Pancreas (tissue), 10 donors: ENCODE measurements at places on chromosomes 5 and 9.

DNA sequence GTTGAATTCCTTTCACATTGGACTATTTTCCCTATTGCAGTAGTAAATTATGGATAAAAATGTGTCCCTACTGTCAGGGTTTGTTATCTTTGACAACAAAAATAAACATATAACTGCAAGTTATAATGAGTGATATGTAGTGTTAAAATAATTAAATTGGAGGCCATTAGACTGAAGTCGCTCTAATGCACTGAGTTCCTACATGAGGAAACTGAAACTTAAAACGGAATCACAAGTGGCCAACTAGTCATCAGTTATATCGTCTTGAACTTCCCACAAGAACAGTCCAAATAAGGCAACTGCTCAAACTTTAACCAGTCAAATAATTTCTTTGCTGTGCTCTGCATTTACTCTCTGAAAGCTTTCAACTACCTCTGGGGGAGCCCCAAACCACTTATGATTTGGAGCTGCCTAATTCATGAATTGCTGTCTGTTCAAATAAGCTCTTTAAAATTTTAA, 2.1 kb upstream of the IFT74 start:
- no peak for DNase-seq

DNA sequence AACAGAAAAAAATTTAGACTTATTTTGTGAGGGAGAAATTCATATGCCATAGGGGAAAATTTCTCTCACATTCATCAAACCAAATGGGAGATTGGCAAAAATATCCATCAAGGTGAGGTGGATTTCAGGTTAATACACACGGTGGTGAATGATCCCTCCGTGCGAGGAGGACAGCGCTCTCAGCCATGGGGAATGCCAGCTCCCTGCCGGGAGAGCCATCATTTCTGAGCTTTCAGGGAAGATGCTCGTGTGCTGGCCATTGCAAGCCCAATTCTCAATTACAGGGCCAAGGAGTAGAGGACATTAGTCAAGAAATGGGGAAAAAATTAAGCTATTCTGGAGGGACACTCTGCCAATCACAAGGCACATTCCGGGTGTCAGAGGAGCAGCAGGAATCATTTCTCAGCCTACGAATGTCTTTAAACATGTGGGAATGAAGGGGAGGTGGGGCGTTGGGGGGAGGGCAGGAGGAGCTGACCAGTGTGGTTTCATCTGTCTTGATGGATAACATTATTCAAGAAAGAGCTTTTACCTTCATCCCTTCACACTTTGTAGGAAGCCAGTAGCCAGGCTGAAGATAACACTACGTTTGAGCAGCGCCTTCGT, 165.5 kb downstream of the DAB2IP start:
- DNase-seq = no peak

DNA sequence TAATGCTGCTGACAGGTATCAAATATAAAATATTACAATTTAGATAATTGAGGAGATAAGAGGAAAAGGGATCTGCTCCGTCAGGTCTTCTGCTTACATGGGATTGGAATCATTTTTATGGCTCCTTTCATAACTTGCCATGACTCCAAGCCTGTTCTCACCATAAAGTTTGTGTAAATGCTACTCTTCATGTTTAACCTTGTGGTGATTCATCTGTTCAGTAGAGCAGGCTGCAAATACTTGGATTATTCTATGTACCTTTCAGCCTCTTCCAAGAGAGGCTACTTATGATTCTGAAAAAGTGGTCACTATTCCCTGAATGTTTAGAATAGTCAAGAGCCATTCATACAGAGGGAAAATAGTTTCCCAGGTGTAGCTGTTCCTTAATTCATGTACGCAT, 66.9 kb downstream of the SLC44A1 start:
- DNase-seq = no peak

- no peak for DNase-seq
These were observed 174.9 kb upstream of the DMAC1 start for GRCh38 chr9:7974335-7974960.

GRCh38 chr5:11234501-11234911, 473.5 kb upstream of the DAP start:
- DNase-seq = no peak

- DNase-seq = no peak
These were observed 5.9 kb downstream of the SERINC5 start for GRCh38 chr5:80249901-80250300.

GRCh38 chr9:111436571-111436970, 47.6 kb downstream of the ECPAS start:
- no peak for DNase-seq

GRCh38 chr9:84953252-84953773, 283.8 kb downstream of the NTRK2 start:
- DNase-seq = no peak

- DNase-seq = no peak
These were observed 184.0 kb upstream of the IL12B start for GRCh38 chr5:159514229-159514810.

GRCh38 chr5:141513627-141514329, 24.9 kb downstream of the PCDHGC5 start:
- no peak for DNase-seq

- peak; percentile 7 for DNase-seq
These were observed 12.8 kb upstream of the MGAT1 start for GRCh38 chr5:180815293-180815917.

DNA sequence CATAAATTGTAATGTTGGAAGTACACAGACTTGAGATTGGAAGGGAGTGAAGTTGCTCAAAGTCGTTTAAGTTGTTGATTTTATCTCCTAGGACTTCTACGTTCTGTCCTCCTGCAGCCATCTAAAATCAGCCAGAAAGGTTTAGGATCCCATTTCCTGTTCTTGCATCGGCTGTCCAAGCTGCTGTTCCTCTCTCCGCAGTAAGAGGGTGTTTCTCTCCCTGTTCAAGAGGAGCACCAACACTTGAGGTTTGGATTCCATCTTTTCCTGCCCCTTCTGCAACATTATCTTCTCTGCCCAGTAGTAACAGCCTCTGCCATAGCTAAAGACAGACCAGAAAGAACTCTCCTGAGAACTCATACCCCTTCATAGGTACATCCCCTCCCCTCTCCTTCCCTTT, 373.4 kb downstream of the GADD45G start:
- DNase-seq = no peak

- DNase-seq = no peak
These were observed 48.0 kb upstream of the POU5F2 start for GRCh38 chr5:93789173-93790067.

DNA sequence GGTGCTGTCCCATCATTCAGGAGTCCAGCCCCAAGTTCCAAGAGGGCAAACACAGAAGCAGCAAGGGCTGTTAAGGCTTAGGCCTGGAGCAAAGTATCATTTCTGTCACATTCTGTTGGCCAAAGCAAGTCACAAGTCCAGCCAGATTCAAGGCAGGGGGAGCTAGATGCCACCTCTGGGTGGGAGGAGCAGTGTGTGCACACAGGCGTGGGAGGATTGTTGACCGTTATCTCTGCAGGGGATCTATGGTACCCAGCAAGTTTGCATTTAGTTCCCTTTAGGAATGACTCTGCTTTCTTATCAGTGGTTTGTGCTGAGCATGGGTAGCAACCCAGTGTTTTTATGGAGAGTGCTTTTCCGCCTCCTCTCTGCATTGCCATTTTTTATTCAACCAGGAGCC, 278.9 kb downstream of the NR3C1 start:
- no peak for DNase-seq

DNA sequence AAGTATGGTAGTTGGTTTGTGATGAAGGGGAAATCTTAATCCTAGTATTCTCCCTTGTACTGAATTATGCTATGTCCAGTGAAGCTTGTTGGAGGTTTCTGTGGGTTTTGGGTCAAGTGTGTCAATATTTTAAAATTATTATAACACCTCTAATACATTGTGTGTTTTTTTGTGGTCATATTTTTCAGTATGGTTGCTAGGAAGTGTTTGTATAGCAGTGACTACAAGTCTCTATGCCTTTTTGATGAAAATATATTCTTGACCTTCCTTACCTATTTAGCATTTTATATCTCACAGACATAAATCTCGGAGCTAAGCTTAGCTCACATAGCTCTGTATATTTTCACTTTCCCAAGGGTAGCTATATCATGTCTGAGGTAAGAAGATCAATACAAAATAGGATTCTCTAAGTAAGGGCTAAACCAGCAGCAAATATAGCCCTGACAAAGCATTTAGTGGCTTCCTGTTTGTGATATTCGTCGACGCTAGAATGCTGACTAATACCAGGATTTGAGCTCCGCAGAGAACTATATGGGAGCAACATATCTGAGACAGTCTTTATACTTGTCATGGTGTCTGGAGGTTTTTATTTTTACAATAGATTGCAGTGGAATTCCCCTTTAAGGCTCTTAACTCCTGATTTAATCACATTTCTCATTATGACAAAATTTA, 82.3 kb downstream of the MACIR start:
- no peak for DNase-seq

DNA sequence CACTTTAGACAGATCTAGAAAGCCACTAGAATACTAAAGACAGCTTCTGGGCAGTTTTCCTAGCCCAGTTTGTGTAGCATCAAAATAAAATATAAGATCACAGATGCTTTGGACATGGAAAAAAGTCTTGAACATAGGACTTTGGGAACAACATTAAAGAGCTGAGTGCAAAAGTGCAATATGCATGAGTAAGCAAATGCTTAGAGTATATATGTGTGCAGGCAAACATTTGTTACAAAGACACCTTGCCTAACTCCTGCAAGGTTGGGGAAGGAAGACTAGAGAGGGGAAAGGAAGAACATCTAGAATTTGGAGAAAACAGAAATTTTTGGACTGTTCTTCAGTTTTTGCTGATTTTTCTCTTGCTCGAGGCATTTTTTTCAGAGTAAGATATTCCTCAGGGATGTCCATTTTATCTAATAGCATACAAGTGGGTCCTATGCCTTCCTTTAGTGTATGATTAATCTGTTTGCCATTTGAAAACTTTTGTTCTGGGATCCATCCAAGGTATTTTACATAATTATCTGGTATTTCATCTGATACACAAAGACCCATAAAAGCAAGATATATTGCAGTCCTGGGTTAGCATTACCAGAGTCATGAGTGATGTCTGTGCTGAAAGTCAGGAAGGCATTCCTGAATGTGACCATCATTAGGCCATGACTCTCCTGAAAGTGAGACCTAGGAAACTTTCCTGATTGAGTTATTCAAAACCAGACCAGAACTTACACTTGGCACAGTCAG, 142.0 kb upstream of the RGMB start:
- DNase-seq = no peak

GRCh38 chr9:134167530-134167931, 3.2 kb upstream of the RNU6ATAC start:
- no peak for DNase-seq

DNA sequence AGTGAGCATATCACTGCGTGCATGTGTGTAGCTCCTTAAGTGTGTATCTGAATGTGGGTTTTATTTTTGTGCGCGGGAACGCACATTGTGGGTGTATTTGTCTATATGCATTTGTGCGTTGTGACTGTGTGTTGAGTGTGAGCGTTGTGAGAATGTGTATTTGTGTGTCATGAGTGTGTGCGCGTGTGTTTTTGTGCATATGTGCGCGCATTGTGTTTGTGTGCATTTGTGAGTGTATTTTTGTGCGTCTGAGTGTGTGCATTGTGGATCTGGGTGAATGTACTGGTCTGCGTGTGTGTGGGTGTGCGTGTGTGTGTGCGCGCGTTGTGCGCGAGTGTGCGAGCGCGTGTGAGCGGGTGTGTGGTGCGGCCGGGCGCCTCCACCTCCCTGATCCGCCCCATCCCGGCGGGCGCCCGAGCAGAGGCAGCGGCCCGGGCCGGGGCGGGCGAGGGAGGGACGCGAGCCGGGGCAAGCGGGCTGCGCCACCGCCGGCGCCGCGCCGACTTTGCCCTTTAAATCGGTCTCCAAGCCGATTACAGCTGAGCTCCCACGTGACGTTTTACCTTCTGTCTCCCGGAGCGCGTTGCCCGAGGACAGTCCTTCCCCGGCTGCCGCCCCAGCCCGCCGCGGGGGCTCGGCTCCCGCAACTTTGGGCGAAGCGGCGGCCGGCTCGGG, at the start of gene RASGRF2:
TSS of gene RASGRF2 (plus strand) at position 596 of the 675 bp plus-strand sequence. CDS start 376 bp downstream, outside the sequence.
- no peak for DNase-seq

DNA sequence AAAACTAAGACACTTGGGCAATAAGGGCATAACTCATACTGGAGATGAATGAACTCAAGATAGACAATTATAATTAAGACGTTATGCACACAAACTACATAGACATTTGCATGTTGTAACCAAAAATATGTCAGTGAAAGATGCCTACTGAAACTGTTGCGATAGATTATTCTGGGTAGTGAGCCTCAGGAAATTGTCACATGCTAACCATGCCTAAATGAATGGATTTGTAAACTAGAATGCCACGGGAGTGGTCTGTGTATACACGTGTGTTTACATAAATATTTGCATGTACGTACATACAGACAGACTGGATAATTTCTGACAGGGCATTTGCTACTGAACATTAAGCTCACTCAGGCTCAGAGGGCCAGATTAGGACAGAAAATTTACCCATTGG, 1.2 kb downstream of the NIPSNAP3B start:
- DNase-seq = no peak

GRCh38 chr5:11305245-11305644, 544.2 kb upstream of the DAP start:
- DNase-seq = no peak

DNA sequence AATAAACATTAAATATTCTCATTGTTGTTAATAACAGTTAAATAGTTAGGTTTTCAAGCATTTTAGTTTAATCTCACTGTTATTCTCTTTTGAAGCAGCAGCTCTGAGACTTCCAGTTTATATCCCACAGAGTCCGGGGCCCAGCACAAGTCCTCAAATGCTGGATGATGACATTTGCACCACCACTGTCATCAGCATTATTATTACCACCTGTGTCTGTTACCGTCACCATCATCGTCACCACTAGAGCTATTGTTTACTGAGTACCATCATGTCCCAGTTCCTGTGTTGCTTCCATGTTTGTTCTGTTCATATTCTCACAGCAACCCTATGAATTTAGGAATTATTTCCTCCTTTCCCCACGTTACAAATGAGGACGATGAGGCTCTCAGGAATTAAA, 169.2 kb upstream of the NR3C1 start:
- no peak for DNase-seq

DNA sequence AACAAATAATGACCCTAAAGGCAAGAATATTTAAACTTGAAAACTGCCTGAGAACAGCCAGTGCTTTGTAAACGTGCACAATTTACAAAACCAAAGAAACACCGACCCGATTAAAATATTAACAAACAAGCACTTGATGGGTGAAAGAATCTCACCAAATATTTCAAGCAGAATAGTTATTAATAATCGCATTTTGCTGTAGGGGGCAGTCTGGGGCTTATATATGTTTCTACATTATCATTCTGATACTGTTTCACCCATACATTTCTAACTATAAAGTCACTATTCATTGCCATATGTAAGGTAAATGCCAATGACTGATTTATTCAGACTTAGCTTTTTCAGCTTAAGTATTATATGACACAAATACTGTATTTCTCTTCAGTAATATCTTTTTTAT, 37.7 kb downstream of the UBAP2 start:
- DNase-seq = no peak

DNA sequence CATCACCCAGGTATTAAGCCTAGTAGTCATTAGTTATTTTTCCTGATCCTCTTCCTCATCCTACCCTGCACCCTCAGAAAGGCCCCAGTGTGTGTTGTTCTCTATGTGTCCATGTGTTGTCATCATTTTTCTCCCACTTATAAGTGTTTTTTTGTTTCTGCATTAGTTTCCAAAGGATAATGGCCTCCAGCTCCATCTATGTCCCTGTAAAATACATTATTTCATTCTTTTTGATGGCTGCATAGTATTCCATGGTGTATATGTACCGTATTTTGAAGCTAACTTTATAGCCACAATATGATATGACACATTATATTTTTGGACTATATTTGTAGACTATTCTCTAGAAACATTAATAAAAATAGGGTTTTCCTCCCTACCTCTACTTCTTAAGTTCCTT, 324.4 kb upstream of the EDIL3 start:
- DNase-seq = no peak

- DNase-seq = no peak
These were observed 184.4 kb downstream of the CD180 start for GRCh38 chr5:67012171-67012570.
